ENCODE measurements at places on chromosomes 12 and 14.

GRCh38 chr12:65885312-65885711 is 61.0 kb downstream of the HMGA2 start:
- DNase-seq = no peak

- no peak for DNase-seq
These were observed 5.7 kb upstream of the SUSD6 start for GRCh38 chr14:69605738-69606137.

DNA sequence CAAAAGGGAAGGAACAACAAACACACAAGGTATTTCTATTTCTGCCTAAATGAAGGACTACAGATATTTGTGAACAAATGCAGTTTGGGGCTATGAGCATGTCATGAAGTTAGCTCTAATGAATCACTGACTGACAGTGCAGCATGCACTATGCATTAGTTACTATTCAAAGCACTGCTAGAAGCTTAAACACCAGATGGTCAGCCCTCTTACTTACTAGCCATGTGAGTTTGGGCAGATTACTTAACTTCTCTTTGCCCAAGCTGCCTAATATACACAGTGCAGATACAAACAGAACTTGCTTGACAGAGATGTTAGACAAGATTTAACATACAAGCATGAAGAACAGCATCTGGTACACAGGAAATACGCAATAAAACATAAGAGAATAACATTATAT is 96.0 kb downstream of the ATXN2 start:
- DNase-seq = no peak

GRCh38 chr14:91018481-91018880 is 42.0 kb downstream of the RPS6KA5 start:
- DNase-seq = no peak
